Fibroblast of skin of back (primary cell): ENCODE measurements at places on chromosomes 4 and X.

- no peak for DNase-seq
Measured at GRCh38 chr4:168655182-168655581, 158.3 kb downstream of the PALLD start.

- no peak for DNase-seq
Measured at GRCh38 chrX:18833071-18833731, 125.8 kb downstream of the PPEF1 start.

- no peak for DNase-seq
Measured at GRCh38 chrX:16786791-16787735, 797 bp downstream of the TXLNG start.

GRCh38 chr4:185524888-185525863 lies 10.1 kb downstream of the PDLIM3 start:
- peak; percentile 56 for DNase-seq

DNA sequence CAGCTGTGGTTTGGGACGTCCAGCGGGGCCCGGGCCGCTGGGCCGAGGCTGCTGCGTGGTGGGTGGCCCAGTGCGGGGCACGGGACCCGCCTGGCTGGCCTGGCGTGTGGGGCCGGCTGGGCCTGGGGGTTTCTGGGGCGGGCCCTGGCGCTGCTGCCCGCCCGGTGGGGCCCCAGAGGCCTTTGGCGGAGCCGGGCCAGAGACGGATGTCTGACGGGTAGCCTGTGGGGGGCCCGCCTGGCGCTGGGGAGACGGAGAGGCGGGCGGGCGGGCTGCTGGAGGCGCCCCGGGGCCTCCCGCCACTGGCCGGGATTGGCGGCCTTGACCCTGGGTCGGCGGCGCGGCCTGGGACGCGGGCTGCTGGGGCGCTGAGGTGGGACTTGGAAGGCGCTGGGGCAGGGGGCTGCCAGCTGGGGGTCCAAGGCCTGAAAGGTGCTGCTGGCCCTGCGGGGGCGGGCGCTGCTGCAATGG lies 8.1 kb upstream of the TIMP1 start:
- peak; percentile 17 for DNase-seq

GRCh38 chr4:159060161-159060560 lies 42.7 kb upstream of the RAPGEF2 start:
- DNase-seq, result no peak

GRCh38 chr4:97558204-97558778 lies 585.0 kb downstream of the STPG2 start:
- no peak for DNase-seq

DNA sequence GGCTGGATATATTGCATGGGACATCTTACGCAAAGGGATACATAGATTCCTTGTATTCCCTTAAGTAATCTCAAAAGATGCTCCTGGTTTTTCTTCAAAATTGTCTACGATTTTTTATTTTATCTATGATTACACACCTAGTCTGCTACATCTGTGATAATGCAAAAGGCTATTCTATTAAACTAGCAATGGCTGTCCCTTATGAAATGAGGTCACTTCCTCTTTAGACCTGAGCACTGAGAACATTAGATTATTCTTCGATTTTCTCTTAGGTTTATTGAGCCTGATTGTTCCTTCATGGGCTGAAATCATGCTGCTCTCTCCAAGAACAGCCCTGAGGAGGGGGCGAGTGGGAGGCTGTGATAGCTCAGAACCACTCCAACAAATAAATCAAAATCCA lies 126.8 kb upstream of the ENPP6 start:
- no peak for DNase-seq
